ENCODE measurements at places on chromosomes 3 and 15.

DNA sequence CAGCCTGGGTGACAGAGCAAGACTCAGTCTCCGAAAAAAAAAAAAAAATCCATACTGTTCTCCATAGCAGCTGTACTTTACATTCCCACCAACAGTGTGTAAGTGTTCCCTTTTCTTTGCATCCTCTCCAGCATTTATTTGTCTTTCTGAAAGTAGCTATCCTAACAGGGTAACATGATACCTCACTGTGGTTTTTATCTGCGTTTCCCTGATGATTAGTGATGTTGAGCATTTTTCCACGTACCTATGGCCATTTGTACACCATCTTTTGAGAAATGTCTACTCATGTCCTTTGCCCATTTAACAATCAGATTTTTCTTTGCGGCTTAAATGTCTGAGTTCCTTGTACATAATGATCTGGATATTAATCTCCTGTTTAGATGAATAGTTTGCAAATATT is 119.3 kb downstream of the RFX7 start:
- DNase-seq, result no peak

GRCh38 chr3:53236112-53236841 is 19.5 kb downstream of the TKT start:
- DNase-seq, result no peak

- no peak for DNase-seq
These were observed 1.3 kb downstream of the SLC6A6 start for GRCh38 chr3:14403619-14404155.

- no peak for DNase-seq
These were observed 49.0 kb downstream of the CCDC54 start for GRCh38 chr3:107426223-107426622.

GRCh38 chr15:38072348-38073177 is 138.1 kb downstream of the TMCO5A start:
- DNase-seq, result no peak

All from CD4-positive, alpha-beta T cell treated with Interleukin-17A for 4 hours (primary cell).